ENCODE measurements at places on chromosomes 4 and X.

DNA sequence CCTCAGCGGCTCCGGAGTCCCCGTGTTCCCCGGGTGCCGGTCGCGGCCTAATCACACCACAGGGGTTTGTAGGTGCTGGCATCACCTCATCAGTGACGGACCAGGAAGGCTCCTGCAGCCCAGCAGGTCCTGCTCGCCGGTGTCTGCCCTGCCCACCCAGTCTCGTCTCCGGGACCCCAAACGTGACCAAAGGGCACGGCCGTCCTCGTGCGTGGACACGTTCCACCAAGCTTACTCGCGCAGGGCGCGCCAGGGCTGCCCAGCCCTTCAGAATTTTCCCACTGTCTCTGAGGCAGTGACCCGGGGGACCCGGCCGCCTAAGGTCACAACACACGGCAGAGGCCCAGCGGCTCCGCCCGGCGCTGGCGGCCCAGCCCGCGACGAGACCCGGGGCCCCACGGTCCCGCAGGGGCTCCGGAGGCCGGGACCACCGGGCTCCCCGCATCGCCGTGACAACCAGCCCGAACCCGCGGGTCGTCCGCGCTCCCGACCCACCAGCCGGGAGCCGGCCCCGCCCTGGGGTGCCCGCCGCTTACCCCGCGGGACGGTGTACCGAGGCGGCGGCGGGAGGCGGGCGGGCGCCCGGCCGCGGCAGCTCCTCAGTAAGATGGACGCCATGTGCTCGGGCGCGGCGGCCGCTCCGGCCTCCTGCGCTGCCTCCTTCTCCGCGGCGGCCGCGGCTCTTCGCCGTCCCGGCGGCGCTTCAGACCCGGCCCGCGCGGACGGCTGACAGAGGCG lies 454 bp downstream of the LETM1 start:
- DNase-seq = no peak

DNA sequence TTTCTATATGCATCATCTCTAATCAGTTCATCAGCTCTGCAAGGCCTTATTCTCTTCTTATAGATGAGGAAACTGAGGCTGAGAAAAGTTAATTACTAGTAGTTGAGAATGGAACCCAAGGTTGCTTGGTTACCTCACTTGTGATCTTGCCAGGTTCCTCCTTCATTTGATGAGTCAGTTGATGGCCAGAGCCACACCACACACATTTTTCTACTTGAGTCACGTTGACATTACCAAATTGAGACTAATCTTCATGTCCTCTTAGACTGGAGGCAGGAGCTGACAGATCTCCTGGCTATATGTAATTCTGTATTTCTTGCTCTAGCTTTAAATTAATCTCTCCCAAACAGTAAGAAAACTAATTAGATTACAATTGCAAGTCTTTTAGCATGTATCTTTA lies 428.4 kb downstream of the AFF2 start:
- DNase-seq = no peak

- DNase-seq = no peak
These were observed 167.7 kb downstream of the DCAF12L2 start for GRCh38 chrX:125998432-125998831.

GRCh38 chr4:165909947-165910346 lies 36.9 kb downstream of the TLL1 start:
- no peak for DNase-seq

- DNase-seq = peak; percentile 74
These were observed 624.1 kb upstream of the GNPDA2 start for GRCh38 chr4:45350438-45350837.

GRCh38 chrX:65933085-65933589 lies 106.7 kb downstream of the VSIG4 start:
- no peak for DNase-seq

DNA sequence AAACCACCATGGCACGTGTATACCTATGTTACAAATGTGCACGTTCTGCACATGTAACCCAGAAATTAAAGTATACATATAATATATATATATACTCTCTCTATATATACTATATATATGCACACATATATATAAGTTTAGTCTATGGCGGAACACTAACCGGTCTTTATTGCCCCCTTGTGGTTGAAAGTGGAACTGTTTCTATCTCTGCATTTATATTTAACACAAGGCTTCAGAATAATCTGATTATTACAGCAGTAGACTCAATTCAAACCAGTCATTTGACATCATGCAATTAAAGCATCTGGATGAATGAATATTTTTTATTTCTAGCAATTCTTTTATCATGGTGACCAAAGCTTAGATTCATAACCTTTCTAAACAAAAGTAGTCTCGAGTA lies 14.6 kb downstream of the RAB9B start:
- DNase-seq = peak; percentile 79

- DNase-seq = no peak
These were observed 774 bp downstream of the ZCCHC4 start for GRCh38 chr4:25313201-25313895.

- DNase-seq = no peak
These were observed 41.2 kb downstream of the SH3RF1 start for GRCh38 chr4:169229571-169230028.

DNA sequence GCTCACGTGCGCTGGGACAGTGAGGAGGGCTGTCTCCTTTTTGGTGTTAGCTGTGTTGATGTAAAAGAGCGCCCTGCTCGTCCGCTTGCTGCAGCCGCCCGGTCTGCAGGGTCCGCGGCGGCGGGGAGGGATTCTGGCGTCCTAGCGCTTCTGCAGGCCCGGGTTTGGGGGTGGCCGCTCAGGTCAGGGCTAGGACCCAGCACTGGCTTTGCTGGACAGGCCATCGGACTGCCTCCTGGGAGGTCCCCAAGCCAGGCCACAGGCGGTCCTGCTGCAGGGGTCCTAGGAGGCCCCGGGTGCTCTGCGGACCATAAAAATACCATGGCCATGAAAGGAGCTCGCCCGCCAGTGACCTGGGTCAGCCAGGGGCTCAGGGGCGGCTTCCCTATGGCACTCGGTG lies 308.7 kb downstream of the DCTD start:
- DNase-seq = no peak

DNA sequence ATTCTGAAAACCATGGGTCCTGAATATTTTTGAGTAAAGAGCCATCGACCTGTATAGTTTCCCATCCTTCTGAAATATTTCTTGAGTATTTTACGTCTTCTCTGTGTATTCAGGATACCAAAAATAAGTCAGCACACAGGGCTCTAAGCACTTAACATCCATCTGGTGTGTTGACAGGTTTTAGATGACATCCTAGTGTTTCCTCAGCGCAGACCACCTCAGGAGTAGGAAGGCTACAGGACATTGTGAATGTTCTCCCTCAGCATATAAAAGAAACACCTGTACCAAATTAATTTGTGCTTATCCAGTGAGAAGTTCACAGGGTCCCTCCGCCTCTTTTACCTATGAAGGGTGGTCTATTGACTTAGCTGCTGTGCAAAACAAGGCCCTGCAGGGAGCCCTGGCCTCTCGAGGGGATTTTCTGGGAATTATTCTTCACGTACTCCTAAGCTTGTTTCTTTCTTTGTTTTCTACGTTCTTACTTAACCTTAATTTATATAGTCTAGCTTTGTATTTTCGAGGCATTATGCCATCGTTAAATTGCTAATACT lies 241.8 kb downstream of the FBXO8 start:
- DNase-seq = no peak

GRCh38 chr4:151961456-151961855 lies 200.6 kb upstream of the GATB start:
- DNase-seq = no peak

DNA sequence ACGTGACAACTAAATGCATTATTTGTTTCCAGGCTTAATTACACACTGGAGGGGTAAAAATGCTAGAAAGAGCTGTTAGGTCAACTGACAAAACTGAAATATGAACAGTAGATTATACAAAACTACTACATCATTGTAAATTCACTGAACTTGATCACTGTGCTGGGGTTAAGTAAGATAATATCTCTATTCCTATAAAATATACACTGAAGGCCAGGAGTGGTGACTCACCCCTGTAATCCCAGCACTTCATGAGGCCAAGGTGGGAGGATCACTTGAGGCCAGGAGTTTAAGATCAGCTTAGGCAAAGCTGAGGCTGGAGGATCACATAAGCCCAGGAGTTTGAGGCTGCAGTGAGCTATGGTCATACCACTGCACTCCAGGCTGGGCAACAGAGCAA lies 31.8 kb upstream of the NKX6-1 start:
- DNase-seq = no peak

- no peak for DNase-seq
These were observed 76.7 kb downstream of the TAB3 start for GRCh38 chrX:30812326-30812725.

DNA sequence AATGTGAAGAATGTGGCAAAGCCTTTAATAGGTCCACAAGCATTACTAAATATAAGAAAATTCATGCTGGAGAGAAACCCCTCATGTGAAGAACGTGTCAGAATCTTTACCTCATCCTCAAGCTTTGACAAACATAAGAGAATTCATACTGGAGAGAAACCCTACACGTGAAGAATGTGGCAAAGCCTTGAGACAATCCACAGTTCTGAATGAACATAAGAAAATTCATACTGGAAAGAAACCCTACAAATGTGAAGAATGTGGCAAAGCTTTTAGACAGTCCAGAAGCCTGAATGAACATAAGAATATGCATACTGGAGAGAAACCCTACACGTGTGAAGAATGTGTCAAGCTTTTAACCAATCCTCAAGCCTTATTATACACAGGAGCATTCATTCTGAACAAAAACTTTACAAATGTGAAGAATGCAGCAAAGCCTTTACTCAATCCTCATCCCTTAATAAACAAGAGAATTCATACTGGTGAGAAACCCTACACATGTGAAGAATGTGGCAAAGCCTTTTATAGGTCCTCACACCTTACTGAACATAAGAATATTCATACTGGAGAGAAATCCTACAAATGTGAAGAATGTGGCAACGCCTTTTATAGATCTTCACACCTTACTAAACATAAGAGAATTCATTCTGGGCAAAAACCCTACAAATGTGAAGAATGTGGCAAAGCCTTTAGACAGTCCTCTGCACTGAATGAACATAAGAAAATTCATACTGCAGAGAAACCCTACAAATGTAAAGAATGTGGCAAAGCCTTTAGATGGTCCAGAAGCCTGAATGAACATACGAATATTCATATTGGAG lies 51.1 kb downstream of the ZNF732 start:
- DNase-seq = no peak

- DNase-seq = no peak
These were observed 583.8 kb upstream of the GALNT7 start for GRCh38 chr4:172584816-172585215.

DNA sequence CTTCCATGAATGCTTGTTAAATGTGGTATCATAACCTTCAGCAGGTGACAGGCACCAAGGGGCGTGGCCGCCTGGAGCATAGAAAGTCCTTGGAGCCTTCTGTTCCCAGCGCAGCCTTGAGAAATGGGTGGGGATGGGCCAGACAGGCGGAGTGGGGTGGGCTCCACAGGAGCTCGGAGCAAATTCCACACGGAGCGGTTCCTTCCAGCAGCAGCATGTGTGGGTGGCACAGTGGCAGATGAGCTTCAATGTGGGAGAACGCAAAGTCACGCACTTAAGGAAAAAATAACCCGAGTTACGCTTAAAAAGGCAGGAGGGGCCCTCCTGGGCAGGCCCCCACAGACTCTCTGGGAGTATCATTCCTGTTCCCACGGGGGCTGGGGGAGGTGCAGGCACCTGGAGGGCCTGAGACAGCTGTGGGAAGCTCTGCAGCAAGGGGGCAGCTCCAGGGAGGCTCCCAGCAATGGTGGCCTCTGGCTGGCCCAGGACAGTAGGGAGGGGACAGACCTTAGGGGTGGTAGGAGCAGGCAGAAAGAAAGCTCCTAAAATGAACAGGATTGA lies 15.3 kb downstream of the TMEM271 start:
- DNase-seq = no peak
